ENCODE measurements at places on chromosomes 7 and 10.

DNA sequence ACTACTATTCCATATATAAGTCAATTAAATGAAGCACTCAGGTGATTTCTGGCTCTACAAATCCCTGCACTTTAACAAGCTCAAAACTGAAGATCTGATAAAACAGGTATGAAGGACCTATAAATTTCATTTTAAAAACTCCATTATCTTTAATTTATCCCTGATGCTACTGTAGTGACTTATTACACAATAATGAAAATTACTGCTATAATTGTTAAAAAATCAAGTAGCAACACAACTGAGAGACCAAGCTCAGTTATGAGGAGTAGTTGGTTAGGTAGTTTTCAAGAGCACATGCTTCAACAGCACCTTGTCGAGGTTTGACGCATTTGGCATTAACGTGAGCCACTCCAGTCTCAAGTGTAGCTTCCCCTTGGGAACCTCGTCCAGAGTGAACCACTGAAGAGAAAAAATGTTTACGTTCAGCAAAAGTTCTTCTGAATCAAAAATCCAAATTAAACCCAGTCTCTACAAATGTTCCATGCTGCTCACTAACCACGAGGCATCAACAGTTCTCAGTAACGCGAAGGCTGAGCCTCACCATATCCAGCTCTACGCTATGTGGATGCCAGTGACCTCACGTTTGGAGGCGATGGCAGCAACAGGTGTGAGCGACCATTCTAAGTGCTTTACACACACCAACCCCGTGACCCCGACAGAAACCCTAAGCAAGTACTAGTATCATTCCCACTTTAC is 55.3 kb upstream of the NCAPG2 start:
- no peak for DNase-seq

DNA sequence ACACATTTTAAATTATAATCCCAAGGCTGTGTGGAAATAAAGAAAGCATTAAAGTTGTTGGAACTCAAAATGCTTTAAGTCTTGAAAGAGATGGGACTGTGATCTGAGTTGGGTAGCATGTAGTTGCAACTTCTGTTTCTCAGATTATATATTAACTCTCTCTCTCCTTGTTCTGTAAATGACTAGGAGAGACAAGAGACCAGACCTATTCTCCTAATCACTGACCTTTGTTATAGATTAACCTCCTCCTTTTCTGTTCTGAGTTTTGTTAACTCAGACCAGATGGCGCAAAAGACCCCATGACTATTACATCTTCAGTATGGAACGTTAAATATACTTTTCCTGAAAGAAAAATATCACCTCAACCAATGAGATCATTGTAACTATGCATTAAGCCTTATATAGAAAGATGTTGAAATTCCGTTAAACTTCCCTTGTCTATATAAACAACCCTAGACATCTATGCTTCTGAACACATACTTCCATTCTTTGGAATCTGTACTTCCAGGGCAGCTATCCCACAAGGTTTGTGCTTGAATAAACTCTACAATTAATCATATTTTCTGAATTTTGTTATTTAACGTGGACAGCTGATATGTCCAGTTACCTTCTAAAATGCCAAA is 143.5 kb upstream of the TRIM24 start:
- no peak for DNase-seq

DNA sequence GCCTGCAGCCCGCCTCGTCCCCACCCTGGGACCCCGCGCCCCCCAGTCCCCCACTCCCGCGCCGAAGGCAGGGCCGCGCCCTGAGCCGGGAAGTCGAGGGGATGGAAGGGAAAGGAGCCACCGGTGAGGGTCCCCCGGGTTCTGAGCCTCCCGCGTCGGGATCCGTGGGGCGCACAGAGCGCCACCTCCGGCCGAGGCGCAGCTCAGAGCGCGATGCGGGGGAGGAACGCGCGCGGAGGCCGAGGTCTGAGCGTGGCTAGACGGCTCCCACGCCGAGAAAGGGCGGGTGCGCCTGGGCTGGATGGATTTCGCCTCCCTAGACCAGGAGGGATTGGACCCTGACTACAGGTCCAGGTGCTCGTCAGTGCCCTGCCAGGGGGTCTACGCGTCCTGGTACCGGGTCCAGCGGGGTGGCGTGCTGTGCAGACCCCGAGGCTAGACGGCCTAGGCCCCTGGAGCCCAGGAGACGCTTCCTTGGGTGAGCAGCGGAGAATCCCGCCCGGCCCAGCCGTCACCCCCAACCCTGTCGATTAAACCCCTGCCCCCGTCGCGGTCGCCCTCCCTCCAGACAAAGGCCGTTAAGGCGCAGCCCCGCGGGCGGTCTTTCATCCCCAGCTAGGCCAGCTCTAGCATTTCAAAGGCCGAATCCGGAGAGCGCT is 986 bp upstream of the PDGFA start:
- no peak for DNase-seq

- no peak for DNase-seq
Measured at GRCh38 chr10:44024356-44025116, 360.4 kb downstream of the CXCL12 start.

DNA sequence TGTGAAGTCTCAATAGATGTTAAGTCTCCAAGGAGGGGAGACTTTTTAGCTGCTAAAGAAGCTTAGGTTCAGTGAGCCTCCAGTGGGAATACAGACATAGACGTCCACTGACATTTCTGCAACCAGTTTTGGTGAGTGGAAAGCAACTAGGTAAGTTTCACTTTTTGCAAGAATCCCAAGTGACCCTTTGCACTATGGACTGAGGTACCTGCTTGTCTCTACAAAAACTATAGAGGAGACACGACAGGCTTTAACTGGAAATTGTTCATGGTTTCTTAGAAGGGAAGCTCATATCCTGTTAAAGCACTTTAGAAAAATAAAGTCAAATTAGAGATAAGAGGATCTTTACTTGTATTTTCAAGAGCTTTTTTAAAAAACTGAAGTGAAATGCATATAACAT is 38.6 kb downstream of the GBF1 start:
- DNase-seq = no peak

DNA sequence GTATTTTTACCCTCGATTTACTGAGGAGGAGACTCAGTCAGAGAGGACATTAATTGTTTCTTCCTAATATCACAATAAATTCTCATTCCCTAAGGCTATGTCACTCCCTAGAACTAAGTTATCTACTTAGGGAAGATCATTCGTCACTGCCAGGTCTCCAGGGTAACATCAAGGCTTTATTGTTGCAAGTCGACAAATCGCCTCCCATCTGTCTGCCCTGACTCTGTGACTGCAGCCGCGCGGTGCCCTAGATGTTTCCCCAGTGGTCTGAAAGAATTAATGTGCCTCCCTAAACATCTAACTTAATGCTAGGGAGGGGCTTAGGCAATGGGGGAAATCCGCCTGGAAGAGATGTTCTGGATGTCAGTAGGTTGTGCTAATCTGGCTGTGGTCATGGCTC is 558.8 kb upstream of the C7orf33 start:
- no peak for DNase-seq

Measured in activated CD4-positive, CD25-positive, alpha-beta regulatory T cell (primary cell).